ENCODE measurements at places on chromosomes 7 and 10.

DNA sequence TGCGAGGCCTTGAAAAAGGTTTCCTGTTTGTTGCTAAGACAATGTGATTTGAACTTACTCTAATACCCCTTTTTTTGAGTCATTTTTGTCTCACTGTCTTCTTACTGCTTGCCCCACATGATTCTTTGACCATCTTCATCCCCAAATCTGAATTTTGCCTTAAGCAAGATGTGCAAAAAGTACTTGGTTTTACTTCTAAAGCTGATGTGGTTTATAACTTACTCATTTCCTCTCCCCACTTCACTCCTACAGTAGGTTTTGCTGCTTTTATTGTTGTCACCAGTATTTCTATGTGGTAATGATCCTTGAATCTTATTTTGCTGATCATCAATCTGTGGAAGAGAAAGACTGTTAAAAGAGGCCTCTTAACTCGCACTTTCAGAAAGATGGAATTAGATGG is 396.4 kb downstream of the SDK1 start:
- no peak for DNase-seq

GRCh38 chr7:327233-327931 is 37.4 kb downstream of the FOXL3 start:
- DNase-seq = no peak

DNA sequence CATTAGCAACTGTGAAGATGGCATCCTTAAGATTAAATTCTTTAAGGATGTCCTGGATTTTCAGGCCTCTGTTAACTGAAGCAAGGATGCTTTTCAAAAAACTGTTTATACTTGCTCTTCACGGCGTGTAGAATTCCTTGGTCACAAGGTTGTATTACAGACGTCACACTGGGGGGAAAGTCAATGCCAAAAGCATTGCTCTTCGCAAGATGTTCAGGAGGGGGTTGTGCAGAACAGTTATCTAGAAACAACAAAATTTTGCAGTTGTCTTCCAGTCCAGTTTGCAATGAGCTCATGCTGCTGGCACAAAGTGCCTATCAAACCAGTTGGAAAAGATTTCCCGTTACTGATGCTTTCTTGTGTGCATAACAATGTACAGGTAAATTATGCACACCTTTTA is 8.2 kb upstream of the KIF20B start:
- DNase-seq = no peak

GRCh38 chr7:125316466-125316865 is 386.8 kb upstream of the POT1 start:
- DNase-seq = no peak

DNA sequence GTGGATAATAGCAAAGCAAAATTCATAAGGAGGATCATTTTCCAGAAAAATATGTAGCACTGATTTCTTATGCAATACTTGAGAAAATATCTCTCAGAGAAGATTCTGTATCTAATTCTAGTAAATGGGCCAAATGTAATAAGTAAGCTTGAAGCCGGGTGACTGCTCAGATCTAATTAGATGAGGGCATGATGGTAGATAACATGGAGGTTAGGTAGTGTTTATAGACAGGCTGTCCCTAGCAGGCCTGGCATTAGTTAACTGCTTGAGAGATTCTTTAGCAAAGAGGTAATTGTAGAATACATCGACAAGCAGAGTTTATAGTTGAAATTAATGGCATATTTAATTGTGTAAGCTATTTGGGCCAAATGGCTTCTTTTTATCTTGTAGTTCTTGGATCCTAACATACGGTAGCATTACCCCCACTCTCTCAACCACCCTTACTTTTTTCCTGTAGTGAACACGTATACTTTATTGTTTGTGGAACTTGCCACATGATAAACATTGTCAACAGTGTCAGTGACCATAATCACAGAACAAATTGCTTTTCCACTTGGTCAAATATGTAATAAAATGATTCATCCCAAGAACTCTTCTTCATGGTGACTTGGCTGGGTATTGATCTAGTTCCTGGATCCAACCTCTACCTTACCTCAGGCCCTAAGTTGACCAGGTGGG is 343.1 kb downstream of the BBS9 start:
- no peak for DNase-seq
